Activated naive CD8-positive, alpha-beta T cell treated with anti-CD3 and anti-CD28 coated beads, Interleukin-2, amount 10 ng/mL, durations not matched to agents 7 days and 5 days (primary cell): ENCODE measurements at places on chromosomes 6 and 20. TPM values are rescaled to one million over a fixed set of nuclear protein-coding genes. Genes with fewer than 3 reads are reported as not detected.

SYNDIG1 gene
- total RNA-seq: not detected

ATP5F1E gene
- 81.1 TPM for total RNA-seq

PI3 gene
- total RNA-seq: not detected

HLA-DQA2 gene
- not detected for total RNA-seq

SMLR1 gene
- not detected for total RNA-seq

- DNase-seq: no peak
Measured at GRCh38 chr6:22326500-22326899, 29.7 kb upstream of the PRL start.

DNA sequence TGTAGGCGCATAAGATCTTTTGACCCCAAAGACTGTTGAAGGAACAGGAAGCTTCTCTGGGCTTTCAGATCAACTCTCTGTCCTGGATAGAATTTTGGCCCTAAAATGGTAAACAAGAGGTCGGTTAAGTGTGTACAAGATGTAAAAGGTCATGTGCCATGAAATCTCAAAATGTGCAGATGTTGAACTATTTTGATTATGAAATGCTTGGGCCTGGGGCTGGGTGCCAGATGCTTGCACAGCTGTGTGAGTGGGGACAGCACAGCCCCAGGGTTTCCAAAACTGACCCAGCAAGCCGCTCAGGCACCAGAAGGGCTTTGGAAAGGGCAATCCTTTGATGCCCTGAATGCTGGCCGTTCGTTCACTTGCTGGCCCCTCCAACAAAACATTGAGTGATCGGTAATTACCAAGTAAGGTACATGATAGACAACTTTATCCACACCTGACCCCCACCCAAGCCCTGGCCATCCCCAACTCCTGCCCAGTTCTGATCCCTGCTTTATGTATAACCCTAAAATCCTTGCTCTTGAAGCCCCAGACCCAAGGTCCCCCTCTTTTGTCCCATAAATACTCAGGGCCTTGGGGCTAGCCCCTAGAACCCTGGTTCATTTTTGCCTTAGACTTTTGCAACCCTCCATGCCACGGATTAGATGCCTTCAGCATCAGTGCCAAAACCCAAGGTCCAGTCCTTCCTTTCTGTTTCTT lies 1.9 kb downstream of the TMEM239 start:
- no peak for DNase-seq

DNA sequence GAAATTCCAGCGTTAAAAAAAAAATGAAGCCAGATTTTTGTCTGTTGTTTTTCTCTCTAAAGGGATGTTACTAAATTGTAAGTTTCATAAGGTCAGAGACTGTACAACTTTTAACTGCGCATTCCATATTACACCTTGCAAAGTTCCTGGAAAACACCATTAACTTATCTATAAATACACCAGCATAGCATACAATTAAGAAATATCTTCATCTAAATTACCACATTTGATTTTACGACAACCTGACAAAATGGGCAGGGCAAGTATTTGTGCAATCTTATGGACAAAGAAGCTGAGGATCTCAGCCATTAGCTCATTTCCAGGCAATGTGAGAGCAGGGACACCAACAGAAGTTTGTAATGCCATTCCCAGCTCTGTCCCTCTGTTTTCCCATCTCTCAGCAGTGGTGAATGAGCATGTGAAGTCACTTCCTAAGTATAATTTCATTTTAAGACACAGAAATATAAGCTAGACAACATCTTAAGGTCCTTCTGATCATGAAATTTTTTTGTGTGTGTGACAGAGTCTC lies 12.9 kb upstream of the GCM1 start:
- DNase-seq: no peak

- DNase-seq: no peak
Measured at GRCh38 chr6:3252861-3253596, 5.7 kb upstream of the PSMG4 start.

- no peak for DNase-seq
Measured at GRCh38 chr6:28250747-28251146, 1.3 kb downstream of the ZKSCAN4 start.

DNA sequence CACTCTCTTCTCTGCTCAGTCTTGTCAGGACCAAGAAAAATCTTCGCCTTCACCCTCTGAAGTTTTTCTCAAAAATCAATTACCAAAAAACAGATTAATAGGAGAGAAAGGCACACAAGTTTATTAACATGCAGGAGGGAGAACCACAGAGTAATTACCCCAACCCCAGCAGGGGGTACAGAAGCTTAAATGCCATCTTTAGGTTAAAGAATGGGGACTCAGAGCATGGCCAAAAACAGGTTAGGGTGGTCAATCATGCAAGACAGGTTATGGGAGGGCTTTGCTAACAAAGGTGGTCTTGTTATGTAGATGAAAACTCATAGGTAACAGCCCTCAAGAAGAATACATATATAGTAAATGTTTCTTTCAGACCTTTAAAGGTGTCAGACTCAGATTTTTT lies 100.5 kb upstream of the BTN3A2 start:
- no peak for DNase-seq
